Small intestine (tissue), 16 donors: ENCODE measurements at places on chromosomes 16 and 17.
A peak's percentile ranks its signal among the peaks of the same experiment; 100 is the strongest.

- DNase-seq, result no peak
These were observed 12.3 kb upstream of the NLRC3 start for GRCh38 chr16:3589441-3589921.

DNA sequence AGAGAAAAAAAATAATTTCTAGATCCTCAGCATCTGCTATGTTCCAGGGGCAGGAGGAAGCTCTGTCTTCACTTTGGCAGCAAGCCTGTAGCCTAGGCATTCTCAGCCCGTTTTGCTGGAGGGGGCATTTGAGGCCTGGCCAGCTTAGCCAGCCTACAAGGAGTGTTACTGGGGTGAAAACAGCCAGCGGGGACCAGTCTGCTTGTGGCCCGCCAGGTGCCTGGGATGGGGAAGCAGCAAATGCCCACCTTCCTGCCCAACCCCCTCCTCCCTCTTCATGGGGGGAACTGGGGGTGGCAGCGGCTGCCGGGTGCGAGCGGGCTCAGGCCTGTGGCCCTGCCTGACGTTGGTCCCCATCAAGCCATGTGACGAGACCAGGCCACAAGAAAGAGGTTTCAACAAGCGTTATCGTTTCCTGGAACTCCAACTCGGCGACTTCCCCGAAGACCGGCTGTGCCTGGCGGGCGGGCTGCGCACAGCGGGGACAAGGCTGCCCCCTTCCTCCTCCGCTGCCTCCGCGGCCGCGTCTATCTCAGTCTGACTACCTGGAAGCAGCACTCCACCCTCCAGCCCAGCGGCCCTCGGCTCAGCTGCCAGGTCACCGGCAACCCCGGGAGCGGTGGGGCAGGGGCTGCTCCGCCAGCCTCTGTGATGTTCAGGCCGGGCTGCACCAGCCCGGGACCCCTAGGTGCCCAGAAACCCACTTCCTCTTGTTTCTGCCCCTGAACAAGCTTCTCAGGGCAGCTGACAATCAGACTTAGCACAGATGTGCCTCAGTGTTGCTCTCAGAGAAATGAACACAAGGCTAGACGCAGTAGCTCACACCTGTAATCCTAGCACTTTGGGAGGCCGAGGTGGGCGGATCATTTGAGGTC is 22.9 kb downstream of the SOCS1 start:
- DNase-seq, result peak; percentile 73

- DNase-seq, result no peak
These were observed 11.2 kb downstream of the NCBP3 start for GRCh38 chr17:3834811-3835210.

GRCh38 chr16:641326-642188 is at the start of gene MCRIP2:
Gene MCRIP2 (plus strand): TSS chr16:641828. CDS start chr16:641992, 164 bp downstream.
- peak; percentile 94 for DNase-seq

DNA sequence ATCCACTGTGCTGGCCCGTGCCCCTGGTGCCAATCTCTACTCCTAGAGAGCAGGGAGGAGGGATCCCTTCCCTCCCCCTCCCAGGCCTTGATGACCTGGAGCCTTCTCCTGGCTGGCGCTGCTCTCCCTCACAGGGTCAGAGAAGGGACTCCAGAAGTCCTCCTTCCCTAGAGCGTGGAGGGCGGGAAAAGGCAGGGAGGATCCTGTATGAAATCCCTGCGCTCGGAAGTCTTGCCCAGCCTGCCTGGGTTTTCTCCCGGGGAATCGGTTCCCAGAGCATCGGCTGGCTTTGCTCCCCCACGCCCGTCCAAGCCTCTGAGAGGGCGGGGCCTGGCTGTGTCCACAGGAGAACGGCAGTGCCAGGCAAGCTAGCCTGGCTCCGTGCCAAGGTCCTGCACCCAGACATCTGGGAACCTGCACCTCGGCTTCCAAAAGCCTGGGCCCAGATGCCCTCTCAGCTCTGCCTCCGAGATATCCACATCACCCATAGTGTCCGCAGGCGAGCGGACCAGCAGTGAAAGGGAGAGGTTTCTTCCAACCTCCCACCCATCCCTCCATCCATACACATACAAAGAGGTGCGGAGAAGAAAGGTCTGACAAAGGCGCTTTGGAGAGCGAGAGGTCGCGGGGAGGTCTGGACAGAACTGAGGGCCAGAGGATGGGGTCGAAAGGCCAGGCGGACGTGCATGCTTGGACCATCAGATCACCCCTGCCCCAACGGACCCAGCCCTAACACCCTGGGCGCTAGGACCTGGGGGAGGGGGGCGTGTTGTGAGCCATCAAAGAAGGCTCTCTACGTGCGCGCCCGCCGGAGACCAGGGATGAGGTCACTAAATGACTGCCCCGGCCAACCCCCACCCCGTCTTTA is 1.1 kb downstream of the MPP2 start:
- no peak for DNase-seq

DNA sequence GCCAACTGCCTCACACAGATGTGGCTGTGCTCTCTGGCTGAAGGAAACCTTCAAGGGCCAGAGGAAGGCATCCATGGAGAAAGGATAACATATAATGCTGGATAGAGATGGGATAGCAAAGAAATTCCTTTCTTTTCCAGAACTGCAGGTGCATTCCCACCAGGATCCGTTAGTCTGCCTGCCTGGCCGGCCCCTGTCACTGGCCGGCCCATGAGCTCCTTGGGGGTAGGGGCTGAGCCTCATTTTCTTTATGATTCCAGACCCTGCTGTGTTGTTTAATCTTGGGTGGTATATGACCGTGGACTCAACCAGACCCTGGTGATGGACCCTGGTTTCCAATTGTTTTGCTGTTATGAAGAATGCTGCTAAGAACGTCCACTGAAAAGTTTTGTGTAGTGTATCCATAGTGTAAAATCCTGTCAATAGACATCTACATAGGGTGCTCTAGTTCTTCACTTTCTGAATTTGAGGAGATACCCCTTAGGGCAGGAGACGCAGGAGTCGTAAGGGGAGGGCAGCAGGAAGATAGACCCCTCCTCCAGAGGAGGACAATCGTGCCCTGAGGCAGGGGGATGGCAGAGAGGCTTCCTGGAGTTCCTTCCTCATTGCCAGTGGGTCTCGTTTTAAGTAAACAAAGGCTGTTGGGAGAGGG is 93.4 kb downstream of the IRX3 start:
- no peak for DNase-seq

DNA sequence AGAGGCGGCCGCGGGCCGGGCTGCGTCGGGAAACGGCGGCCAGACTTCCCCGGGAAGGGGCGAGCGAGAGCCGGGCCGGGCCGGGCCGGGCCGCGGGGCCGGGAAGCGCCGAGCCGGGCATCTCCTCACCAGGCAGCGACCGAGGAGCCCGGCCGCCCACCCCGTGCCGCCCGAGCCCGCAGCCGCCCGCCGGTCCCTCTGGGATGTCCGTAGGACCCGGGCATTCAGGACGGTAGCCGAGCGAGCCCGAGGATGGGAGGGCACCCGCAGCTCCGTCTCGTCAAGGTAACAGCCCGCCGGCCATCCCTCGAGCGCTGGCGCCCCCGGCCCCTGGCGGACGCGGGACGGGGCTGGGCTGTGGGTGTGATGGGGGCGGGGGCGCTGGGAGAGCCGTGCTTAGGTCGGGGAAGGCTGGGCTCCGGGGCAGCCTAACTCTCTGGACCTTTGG is at the start of gene CRHR1:
TSS of gene CRHR1 (plus strand) at position 28 of the 448 bp plus-strand sequence. CDS start at position 253, 225 bp downstream.
- peak; percentile 7 for DNase-seq

GRCh38 chr16:79554912-79555311 is 45.6 kb downstream of the MAF start:
- DNase-seq, result no peak

GRCh38 chr17:44204441-44204882 is 4.8 kb upstream of the ATXN7L3 start:
- peak; percentile 56 for DNase-seq
